ENCODE measurements at places on chromosomes 4 and X.

- no peak for DNase-seq
Observed at GRCh38 chr4:41551536-41551935, 13.6 kb downstream of the LIMCH1 start.

DNA sequence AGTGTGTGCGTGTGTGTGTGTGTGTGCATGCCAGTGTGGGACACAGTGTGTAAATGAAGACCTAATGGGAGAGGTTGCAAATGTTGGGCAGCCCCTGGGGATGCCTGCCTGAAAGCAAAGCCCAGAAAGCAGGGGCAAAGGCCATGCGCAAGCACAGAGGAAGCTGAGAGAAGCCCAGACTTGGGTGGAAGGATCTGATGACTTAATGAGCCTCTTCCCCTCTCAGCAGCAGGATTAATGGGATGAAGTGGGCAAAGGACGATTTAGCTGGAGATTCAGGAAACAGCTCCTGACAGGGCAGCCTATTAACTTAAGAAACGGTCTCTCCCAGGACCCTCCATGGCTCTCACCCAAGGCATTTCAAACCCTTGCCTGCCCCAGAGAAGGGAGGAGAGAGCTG, 107.3 kb downstream of the EFNB1 start:
- DNase-seq, result no peak

DNA sequence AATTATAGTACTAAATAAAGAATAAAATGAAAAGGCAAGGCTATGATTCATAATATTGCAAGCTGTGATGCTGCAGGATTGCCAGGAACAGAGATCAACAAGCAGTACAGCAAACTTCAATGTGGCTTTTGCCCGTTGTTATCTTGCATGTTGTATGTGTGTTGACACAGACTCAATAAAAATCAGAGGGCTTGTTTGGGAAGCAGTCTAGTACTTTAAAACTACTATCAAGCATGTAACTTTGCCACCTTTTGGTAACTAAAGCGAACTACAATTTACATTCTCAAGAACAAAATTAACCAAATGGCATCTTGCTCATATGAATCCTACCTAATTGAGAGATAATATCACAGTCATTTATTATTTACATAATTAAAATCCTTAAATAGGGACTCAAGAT, 79.8 kb upstream of the GPM6A start:
- peak; percentile 2 for DNase-seq

GRCh38 chr4:159188646-159189045, 85.8 kb downstream of the RAPGEF2 start:
- no peak for DNase-seq

GRCh38 chr4:157521906-157522305, 301.4 kb downstream of the GRIA2 start:
- no peak for DNase-seq

- no peak for DNase-seq
Observed at GRCh38 chr4:95507147-95507546, 41.6 kb downstream of the UNC5C start.

DNA sequence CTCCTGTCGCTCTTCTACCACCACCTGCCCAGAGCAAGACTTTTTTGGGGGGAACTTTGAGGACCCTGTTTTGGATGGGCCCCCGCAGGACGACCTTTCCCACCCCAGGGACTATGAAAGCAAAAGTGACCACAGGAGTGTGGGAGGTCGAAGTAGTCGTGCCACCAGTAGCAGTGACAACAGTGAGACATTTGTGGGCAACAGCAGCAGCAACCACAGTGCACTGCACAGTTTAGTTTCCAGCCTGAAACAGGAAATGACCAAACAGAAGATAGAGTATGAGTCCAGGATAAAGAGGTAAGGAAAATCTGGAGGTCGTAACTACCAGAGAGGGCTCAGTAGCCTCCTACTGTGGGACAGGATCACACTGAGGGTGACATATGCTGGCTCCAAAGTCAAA, 364.5 kb downstream of the MAPK10 start:
- no peak for DNase-seq

DNA sequence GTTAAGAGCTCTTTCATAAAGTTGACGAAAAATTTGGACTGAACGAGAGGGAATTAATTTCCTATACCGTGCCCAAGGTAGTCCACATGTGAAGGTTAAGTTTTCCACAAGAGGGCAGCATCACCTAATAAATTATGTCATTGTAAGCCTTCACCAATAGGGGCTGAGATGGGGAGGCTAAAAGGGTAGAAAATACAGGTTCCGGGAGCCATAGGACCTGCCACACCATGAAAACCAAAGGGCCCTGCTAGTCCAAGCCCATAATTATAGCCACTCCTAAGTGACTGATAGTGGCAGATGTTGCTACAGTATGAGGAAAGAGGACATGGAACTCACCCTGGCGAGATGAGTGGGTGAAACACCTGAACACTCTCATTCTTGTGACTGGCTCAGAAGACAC, 122.2 kb downstream of the SHROOM4 start:
- DNase-seq, result peak; percentile 20

GRCh38 chr4:150423074-150423473, 158.9 kb upstream of the MAB21L2 start:
- no peak for DNase-seq

GRCh38 chr4:112523764-112524505, 8.0 kb upstream of the NEUROG2 start:
- no peak for DNase-seq

DNA sequence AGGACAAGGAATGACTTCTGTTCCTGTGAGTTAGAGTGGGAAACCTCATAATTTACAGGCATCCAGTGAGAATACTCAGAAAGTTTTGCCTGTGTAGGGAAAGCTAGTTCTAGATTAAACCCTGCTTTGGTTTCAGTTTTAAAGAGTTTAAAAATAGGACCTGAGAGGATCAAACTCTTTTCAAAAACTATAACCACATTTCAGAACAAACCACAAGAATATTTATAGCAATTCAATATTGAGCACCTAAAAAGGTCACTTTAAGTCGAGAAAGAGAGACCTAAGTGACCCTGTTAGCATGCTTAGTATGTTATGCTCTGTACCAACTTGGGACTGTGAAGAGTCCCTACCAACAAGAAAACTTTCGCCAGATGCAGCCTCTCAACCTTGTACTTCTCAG, 17.4 kb upstream of the PWWP3B start:
- no peak for DNase-seq

DNA sequence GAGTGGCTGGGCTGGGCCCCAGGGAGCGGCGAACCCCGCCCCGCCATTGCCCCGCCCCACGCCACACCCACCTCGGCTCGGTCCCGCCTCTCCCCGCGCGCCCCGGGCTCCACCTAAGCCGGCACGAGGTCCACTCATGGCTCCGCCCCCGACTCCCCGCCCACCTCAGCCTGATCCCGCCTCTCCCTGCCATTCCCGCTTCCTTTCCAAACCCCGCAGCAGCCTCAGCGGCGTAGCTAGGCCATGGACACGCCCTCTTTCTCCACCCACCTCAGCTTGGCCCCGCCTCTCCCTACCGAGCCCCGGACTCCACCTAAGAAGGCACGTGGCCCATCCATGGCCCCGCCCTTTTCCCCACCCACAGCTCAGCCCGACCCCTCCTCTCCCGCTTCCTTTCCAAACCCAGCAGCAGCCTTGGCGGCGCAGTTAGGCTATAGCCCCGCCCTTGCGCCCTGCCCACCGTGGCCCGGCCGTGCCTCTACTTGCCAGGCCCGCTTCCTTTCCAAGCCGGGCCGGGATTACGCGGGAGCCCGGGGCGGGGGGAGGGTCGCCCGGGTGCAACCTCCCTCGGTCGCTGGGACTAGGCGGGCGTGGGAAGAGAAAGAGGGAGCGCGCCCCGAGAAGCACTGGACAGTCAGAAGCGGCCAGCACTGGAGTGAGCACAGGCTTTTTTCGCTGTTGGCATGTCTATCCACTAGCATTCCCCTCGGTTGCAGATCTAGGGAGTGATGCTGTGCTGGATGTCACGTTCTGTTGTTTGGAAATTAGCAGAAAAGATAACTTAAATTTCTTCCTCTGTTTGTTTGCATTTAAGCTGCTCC, at the start of gene RELL1:
TSS of gene RELL1 (minus strand) at position 4 of the 821 bp plus-strand sequence. CDS start 89 bp downstream, outside the sequence.
- DNase-seq, result peak; percentile 94

GRCh38 chr4:6172927-6173200, 27.5 kb downstream of the JAKMIP1 start:
- no peak for DNase-seq

- DNase-seq, result no peak
Observed at GRCh38 chrX:81301877-81302276, 100.0 kb downstream of the SH3BGRL start.

DNA sequence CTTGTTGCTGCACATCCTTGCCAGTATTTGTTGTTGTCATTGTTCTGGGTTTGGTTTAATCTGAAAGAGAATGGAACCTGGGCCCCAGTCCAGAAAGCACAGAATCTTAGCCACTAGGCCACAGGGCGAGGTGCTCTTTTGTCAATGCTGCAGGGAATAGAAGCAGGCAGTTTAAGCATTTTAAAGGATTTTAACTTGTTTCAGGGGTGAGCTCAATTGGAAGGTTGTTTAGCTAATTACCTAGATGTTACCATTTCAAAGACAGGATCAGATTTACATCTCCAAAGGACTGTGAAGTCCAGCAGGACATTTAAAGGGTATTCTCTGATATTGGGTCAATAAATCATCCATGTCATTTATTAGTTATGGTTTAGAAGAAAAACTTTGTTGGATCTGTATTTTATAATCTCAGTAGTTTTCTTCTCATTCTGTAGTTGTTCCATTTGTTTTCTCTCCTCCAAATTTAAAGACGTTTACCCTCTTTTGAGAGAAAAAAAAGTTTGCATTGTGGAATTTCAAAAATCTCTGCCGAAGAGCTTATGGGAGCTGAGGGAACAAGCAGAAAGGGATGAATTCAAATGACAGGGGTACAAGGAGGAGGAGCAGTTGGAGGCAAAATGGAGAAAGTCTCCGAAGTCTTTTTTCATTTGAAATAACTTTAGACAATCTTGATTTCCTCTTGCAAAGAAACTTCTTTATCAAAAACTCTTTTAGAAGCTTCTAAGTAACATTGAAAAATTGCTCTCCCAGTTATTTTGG, 57.5 kb upstream of the FAM47C start:
- DNase-seq, result no peak
